ENCODE measurements at places on chromosomes 4 and X. TPM values are rescaled to one million over a fixed set of nuclear protein-coding genes. Genes with fewer than 3 reads are reported as not detected.

DNA sequence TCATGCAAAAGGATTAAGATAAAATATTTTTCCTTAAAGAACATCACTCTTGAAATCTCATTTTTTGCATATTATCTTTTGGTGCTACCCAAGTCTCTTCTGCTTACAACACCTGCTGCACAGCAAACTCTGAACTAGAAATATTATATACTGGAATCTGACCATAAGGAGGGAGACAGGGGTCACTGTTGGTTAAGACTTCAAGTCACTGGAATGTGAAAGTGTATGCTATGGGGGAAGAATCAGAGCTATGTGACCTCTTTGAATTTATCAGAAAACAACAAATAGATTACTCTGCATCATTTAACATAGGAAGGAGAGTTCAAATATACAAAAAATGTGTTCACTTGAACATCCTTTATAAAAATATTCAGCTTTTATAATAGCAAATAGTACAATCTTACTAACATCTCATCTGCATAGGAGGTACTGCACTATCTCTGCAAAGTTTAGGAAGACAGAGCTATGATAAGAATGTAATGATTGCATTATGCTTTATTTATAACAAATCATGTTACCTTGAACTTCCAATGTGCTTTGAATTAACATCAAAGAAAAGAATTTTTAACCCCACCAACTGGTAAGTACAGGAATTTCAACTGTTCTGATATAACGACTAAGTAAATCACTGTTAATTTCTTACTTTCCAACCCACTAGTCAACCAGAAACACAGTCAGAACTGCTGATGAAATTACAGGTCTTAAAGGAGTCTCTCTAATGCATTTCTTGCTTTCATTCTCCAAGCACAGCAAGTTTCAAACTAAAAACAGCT, 69.8 kb downstream of the ZNF827 start:
- no peak for DNase-seq

WDFY3 gene
- 48.9 TPM for total RNA-seq

CCDC160 gene
- total RNA-seq = 0.58 TPM

- DNase-seq = peak; percentile 47
Observed at GRCh38 chr4:110632506-110633357, 9.9 kb upstream of the PITX2 start.

DNA sequence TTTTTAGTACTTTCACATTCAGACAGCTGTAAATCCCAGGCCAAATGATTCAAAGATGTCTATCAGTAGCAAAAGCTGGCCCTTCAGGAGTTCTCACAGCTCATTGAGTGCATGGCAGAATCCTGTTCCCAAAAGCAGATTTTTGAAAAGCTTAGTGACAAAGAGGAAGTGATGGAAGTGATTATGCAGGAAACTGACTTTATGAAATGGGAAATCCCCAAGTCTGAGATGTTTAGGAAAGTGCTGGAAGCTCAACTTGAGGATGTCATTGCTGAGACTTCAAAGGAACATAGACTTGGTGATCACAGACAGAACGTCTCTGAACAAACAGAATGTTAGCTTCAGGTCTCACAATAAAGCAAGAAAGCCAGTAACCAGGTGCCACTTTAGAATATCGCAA, 51.0 kb upstream of the CFAP47 start:
- DNase-seq = no peak

PLAC8 gene
- 12.5 TPM for total RNA-seq

DNA sequence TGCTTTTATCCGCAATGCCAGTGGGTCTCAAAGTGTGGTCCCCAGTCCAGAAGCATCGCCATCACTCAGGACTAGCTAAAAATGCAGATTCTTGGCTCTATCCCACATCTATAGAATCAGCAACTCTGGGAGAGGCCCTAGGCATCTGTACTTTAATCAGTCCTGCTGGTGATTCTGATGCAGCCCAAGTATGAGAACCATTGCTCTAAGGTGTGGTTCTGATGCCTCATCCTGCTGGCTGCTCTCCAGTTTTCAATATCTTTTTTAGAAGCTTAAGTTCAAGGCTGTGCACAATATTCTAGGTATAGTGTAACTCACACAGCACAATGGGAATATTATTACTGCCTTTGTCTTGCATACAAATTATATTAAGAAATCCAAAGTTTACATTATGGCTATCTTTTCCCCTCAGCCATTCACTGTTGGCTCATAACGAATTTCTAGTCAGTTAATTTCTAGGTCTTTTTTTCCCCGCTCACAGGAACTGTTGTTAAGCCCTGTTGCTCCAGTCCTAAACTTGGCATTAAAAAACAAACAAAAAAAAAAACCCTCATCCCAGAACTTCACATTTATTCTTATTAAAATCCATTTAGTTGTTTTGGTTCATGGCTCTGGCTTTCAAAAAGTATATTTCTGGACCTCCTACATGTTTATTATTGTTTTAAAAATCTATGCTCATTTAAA, 109.1 kb downstream of the PHEX start:
- no peak for DNase-seq

DNA sequence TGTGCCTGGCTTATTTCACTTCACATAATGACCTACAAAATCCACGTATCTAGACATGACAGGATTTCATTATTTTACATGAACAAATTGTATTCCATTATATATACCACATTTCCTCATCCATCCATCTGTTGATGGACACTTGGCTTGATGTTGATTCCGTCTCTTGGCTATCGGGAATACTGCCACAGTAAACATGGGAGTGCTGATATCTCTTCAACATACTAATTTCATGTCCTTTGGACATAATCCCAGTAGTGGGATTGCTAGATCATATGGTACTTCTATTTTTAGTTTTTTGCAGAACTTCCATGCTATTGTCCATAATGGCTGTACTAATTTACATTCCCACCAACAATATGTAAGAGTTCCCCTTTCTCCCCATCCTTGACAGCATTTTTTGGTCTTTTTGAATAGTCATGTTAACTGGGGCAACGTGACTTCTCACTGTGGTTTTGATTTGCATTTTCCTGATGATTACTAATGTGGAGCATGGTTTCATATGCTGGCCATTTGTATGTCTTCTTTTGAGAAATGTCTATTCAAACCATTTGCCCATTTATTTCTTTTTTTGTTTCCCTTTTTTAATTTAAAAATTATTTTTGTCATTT, 68.9 kb downstream of the HTRA3 start:
- DNase-seq = peak; percentile 24

PPARGC1A gene
- 0.98 TPM for total RNA-seq

DNA sequence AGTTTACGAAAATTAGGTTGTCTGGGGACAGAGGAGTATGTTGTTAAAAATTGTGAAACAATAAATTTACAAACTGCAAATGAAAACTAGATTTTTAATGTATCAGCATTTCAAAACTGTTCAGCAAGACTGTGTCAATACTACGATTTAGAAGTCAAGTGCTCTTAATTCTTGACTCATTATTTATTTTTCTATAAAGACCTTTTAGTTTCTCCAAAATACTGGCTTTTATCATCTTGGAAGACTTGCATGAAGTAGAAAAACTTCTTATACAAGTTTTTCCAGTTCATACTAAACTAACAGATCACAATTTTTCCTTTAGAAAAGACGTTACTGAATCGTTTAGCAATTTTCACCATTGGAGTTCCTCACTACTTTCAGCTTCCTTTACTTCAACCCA, 231.4 kb downstream of the PPP3CA start:
- DNase-seq = no peak

- DNase-seq = peak; percentile 81
Observed at GRCh38 chrX:18855919-18856644, 127.8 kb downstream of the PHKA2 start.

GRCh38 chr4:139044291-139044690, 28.7 kb downstream of the NOCT start:
- no peak for DNase-seq

OPN1MW3 gene
- not detected for total RNA-seq

DNA sequence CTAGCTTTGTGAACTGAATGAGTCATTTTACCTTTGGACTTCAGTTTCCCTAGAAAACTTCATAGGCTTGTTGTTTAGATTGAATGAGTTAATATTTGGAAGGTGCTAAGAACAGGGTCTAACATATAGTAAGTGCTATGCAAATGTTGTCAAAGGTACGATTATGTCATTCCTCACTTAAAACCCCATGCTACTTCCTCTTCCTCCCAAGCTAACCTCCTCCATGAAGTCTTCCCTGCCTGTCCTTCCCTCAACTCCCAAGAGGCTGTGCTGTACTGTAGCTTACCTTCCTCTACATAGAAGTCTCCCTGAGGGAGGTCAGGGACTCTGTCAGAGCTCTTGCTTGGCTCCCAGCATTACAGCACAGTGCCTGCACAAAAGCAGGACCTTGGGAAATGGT, 103.4 kb upstream of the PJA1 start:
- DNase-seq = no peak

DNA sequence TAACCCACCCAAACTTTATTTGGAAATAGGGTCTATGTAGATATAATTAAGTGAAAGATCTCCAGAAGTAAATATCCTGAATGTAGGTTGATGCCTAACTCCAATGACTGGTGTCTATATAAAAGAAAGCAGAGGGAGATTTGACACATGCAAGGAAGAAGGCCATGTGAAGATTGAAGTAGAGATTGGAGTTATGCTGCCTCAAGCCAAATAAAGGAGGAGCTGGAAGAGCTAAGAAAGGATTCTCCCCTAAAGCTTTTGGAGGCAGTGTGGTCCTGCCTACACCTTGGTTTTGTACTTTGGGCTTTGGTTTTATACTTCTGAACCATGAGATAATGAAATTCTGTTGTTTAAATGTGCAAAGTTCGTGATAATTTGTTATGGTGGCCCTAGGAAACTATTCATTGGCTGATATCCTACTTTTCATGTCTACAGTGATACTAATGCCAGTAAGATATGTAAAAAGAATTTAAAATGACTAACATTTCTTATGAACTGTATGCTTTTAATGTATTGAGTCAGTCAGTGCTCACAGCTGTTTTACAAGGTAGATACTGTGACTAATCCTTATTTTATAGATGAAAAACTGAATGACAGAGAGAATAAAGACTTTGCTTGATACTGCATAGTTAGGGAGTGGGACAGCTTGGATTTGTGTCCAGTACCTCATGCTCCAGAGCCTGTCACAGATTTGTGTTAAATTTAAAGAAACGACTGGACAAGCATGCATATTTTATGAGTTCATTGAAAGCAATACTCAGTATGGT, 5.9 kb upstream of the RAB40AL start:
- no peak for DNase-seq

HERC5 gene
- total RNA-seq = 1.6 TPM

GRCh38 chr4:188432328-188432727, 293.1 kb downstream of the TRIML1 start:
- no peak for DNase-seq

FAAH2 gene
- total RNA-seq = not detected

DNA sequence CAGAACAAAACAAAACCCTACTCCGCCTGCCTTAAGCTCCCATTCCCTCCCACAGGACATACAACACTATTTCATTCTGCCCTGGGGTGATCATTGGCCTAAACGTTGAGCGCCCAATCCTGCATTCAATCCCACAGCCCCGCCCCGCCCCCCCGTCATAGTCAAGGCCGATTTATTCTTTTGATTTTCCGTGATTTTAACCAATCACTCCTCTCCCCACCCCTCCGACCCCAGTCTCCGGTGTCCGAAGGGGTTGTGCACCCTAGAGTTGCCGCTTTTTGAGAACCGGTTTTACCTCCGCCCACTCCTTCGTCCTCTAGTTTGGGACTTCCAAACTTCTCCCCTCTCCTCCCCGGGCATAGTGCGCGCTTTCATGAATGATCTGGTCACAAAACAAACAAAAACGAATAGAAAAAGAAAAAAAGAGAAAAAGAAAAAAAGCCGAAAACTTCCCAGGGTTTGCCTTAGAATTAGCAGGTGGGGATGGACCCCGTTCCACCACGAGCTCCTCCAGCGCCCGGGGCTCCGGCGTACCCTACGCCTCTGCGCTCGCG, 446 bp upstream of the UBE2A start:
- DNase-seq = peak; percentile 50

TRO gene
- total RNA-seq = 21.3 TPM

GRCh38 chr4:56272003-56272402, 115.3 kb downstream of the AASDH start:
- no peak for DNase-seq

DNA sequence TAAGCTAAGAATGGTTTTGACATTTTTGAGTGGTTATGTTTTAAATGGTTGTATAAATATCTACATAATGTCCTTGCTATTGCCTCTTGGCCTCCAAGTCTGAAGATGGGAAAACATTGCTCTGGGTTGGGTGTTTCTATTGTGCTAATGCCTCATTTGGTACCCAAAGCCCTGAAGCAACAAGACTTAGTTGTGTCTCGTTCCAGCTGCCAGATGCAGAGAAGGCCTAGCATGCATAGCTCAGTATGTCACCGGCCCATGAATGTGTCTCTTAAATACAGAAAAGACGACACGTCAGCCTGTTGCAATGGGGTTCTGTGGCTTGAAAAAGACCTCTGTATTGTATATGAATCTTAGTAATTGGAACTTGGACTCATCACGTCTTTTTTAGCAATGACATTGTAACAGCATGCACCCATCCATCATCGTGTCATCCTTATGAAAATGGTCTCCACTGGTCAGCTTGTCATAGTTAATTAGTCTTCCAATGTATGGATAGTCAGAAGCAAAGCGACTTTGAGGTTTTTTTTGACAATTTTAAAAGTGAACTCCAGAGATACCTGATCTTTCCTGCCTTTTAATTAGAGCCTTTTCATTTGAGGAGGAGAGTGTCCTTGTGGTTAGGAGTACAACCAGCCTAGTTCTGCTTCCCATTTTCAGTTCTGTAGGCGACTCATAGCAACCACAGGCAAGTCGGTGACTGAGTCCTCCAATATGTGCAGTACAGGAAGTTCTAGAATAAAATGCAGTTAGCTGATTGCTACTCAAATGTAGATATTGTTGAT, 126.4 kb upstream of the GATB start:
- DNase-seq = peak; percentile 58
